Fibroblast of the aortic adventitia (primary cell): ENCODE measurements at places on chromosomes 7 and 10.

- DNase-seq: no peak
These were observed 165.8 kb downstream of the UBE2H start for GRCh38 chr7:129786825-129787563.

GRCh38 chr10:77383861-77384553 is 253.6 kb downstream of the KCNMA1 start:
- peak; percentile 21 for DNase-seq

- no peak for DNase-seq
These were observed 12.4 kb downstream of the SMKR1 start for GRCh38 chr7:129514683-129515082.

DNA sequence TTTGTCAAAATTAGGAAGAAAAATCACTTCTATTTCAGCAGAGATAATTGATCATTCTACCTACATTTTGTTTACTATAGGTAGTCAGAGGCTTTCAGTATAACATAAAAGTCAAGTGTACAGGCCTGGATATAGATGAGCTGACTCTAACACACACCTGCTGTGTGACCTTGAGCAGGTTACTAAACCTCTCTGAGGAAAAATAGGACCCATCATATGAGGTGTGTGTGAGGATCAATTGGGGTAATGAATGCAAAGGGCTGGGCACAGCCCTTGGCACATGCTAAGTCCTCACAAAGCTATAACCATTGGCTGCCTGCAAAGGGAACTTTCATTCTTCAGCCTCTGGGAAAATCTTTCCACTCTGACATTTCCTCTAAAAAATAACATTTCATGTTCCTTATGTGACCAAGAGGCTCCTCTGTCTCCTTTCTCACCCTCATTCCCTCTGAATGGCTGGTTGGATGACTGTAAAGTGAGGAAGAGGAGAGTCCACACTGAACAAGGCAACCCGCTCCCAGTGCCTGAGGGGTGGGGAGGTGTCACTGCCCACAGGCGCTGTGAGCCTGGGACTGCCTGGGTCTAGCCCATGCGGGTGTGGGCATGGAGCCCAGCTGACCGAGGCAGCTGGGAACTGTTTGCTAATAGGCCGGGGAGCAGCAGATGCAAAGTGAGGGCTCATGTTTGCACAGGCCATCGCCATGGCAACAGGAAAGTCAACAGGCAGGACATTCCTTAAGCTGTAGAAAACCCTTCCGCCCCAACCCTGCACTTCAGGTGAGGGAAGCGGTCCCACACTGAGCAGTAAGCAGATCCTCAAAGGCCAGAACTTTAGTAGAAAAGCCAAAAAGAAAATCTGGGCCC is 36.8 kb downstream of the MYOF start:
- peak; percentile 94 for DNase-seq

DNA sequence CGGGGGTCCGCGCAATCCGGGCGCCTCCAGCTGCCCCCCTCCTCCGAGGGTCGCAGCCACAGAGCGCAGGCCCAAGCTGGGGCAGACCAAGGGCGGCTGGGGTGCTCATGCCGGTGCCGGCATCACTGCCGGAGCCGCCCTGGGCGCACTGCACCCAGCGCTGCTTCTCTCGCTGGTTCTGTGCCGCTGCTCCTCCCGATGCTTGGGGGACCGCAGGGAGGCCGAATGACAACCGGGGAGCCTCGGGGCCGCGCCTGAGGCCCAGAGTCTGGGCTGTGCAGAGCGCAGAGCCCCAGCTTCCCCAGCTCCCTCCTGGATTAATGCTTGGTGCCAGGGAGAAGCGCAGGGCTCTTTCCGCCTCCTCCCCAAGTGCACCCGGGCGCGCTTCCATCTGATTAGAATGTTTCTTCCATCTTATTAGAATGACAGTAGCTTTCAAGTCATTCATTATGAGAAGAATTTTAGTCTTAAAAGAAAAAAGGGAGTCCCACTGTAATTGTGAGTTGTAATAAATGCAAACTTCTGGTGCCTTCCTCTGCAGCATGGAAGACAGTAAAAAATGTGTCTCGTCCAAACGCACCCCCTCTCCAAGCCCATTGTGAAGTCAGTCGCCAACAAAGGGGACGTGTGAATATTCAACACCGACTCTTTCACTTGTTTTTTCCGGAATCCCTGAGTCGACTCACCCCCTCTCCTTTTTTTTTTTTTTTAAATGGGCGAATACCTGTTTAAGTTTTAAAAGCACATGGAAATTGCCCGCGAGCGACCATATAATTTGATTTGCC is 19.5 kb upstream of the PTF1A start:
- no peak for DNase-seq

GRCh38 chr10:1123198-1123597 is 67.0 kb downstream of the WDR37 start:
- DNase-seq: peak; percentile 20

- no peak for DNase-seq
These were observed 32.7 kb downstream of the MAD1L1 start for GRCh38 chr7:2199956-2200583.

DNA sequence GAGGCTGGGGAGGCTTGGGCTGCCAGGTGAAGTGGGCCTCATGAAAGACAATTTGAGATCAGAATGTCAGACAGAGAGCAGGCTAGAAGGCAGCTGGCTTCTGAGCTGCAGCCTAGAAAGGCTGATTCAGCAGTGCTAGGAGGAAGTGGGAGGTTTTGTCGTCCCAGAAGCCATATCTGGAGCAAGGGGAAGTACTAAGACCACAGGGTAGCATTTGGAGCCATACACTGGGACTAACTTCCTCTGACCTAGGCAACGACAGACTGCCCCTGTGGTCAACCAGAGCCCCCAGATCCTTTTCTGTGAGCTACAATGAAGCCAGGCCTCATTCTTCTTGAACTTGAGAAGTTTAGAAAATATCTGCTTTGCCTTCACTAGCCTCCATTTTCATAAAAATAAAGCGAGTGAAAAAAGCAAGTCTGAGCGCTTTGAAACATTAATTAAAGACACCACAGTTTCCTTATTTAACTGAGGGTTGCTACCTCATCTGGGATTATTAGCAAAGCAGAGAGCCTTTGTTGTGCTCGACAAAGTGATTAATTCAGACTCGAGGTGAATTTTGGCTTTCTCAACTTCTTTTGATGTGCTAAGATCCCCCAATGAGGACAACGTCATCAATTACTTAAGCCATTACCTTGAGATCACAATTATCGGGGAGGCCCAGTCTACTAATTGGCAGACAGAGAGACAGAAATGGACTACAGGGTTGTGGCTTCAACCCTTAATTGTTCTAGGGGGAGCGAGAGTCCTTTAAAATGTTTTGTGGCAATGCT is 26.6 kb downstream of the TBXAS1 start:
- DNase-seq: no peak

GRCh38 chr10:6721480-6721879 is 141.4 kb upstream of the PRKCQ start:
- peak; percentile 97 for DNase-seq

DNA sequence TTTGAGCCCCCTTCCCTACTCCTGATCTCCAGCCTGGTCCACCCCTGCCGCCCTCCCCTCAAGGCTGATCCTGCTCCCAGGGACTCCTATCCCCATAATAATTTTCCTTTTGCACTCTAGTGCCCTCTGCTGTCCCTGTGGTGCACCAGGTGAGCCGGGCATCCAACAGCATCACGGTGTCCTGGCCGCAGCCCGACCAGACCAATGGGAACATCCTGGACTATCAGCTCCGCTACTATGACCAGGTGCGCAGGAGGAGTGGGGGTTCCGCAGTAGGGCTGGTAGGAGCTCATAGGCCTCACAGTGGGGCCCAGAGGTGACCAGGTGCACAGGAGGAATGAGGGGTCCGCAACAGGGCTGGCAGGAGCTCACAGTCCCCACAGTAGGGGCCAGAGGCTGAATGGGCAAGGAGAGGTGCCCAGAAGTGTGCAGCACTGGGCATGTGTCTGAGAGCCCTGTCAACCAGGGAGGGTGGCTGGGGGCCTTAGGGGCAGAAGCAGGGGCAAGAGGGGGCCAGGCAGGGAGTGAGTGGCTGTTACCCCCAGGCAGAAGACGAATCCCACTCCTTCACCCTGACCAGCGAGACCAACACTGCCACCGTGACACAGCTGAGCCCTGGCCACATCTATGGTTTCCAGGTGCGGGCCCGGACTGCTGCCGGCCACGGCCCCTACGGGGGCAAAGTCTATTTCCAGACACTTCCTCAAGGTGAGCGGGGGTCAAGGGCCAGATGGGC is 11.7 kb downstream of the EPHB6 start:
- DNase-seq: peak; percentile 22

DNA sequence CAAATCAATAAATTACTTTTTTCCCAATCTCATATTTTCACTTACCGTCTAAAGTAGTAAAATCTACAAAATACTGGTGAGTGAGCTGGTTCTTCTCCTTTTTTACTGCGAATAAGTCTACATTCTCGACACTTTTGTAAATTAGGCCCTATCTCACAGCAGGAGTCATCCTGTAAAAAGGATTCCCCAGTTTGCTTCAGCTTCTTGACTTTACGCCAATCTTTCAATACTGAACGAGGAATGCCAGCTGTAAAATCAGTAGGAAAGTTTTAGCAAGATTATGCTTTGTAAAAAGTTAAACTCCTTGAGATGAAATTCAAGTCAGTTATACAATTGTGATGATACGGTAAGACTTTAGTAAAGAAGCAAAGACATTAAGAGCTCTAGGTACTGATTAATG is 67.3 kb downstream of the NRBF2 start:
- no peak for DNase-seq

GRCh38 chr10:132124201-132124920 is 58.6 kb downstream of the JAKMIP3 start:
- no peak for DNase-seq

DNA sequence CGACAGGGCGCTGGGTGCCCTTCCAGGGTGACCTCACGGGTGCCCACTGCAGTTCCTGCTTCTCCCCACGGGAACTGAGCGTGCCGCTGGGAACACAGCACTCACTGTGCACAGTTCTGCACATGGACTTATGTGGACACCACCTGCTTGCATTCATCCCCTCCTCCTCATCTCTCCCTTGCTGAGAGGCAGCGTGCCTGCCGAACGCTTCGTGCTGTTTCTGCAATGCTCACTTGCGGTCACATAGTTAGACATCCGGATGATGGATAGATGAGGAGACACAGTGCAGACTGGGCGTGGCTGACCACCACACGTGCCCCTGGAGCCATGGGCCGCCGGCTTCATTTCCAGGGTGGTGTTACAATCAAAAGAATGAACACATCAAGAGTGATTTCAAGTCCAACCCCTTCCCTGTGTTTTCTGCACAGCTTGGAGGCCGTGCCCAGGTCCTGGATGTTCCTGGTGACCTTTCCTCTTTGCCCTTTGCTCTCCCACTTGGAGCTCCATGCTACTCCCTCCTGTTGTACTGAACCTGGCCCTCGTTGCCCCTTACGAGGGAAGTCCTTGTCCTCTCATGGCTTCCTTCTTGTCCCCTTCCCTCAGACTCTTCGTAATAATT is 119.4 kb downstream of the VIPR2 start:
- DNase-seq: no peak

DNA sequence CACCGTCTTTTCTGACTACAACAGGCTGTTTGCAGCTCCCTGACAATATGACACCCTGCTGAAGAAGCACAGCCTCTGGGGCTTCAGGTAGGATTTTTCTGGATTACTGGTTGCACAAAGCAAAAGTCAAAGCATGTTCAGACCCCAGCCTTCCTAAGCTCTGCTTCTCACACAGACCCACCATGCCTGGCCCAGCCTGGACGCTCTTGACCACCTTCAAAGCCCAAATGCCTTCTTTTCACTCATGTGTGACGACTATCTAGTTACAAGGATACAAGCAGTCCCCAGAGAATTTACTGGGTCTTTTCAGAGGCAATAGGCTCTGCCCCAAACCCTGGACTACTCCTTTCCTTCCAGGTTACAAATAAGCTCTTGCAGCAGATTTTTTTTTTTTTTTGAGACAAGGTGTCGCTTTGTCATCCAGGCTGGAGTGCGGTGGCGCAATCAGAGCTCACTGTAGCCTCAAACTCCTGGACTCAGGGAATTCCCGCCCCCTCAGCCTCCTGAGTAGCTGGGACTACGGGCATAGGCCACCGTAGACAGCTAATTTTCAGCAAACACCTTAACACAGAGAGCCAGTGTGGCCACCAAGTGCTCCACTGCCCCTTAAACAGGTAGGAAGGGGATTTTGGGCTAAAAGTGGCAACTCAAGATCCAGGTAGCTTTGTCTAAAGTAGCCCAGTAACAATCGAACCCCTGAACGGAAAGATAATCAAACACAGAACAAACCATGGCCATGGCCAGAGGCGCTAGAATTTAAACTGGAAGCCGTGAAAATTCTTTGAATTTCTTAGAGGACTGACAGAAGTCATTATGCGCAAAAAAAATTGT is 16.2 kb downstream of the SVIL start:
- DNase-seq: peak; percentile 45

DNA sequence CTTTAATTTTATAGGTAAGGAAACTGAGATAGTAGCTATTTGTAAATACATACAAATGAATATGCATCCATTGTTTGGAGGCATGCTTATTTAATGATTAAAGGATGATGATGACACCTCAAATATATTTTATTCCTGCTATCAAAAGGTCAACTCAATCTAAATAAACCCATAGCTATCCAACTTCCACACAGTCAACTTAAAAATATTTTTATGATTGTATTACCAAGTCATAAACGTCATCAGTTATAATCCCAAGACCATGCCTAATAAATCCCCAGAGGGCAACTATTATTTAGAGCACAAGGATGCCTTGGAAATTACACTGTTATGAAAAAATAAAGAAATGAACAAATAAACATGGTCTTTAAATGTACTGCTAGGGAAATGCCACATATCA is 102.1 kb downstream of the MPP7 start:
- no peak for DNase-seq

- no peak for DNase-seq
These were observed 66.8 kb downstream of the MKI67 start for GRCh38 chr10:128059266-128059981.

DNA sequence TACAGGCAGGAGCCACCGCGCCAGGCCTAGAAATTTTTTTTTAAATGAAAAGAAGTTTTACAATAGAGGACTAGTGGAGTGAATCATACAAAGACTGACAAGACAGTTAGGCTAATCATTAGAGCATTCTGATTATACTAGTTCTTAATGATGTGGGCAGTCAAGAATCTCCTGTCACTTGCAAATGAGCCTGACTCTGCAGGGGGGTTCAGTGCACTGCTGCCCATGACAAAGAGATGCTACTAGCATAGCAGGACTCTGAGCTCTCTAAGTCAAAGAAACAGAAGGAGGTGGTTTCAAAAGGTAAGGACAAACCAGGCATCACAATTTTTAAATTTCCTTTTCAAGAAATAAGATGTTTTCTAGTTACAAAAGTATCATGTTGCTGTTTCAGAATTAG is 59.0 kb downstream of the CCDC6 start:
- DNase-seq: no peak

GRCh38 chr10:43078986-43079273 is 2.1 kb downstream of the RET start:
- peak; percentile 3 for DNase-seq

- no peak for DNase-seq
These were observed 80.0 kb upstream of the DNAAF5 start for GRCh38 chr7:646487-646886.

DNA sequence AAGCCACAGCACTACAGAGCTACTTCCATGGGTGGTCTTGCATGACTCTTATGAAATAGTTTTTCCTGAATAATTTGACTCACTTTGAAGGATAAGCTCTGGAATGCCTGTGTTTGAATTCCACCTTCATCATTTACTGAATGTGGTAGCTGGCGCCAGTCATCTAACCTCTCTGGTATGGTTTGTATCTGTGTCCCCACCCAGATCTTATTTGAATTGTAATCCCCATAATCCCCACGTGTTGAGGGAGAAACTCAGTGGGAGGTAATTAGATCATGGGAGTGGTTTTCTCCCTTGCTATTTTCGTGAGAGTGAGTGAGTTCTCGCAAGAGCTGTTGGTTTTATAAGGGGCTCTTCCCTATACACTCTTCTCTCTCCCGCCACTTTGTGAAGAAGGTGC is 11.2 kb upstream of the SLC13A1 start:
- DNase-seq: no peak
